HCT116 (cell line): ENCODE measurements at places on chromosomes 1 and 21. TPM values are rescaled to one million over a fixed set of nuclear protein-coding genes. Genes with fewer than 3 reads are reported as not detected.

C1QC gene
- 0.59 TPM for total RNA-seq

TSTD1 gene
- total RNA-seq: 116 TPM

TP73 gene
- 19.2 TPM for total RNA-seq

MAP10 gene
- total RNA-seq: not detected

CEP350 gene
- total RNA-seq: 27.6 TPM

MAP3K21 gene
- total RNA-seq: 19.1 TPM

KRTAP19-3 gene
- total RNA-seq: not detected

MXRA8 gene
- total RNA-seq: 0.74 TPM

KCNT2 gene
- total RNA-seq: not detected

CELSR2 gene
- total RNA-seq: 17.1 TPM

DDR2 gene
- 0.84 TPM for total RNA-seq

- H3K27me3 ChIP-seq: no peaks in the 10 kb centered on the region
- no peak overlapping the region for H3K4me3 ChIP-seq
- no peaks in the 10 kb centered on the region for H3K36me3 ChIP-seq
Observed at GRCh38 chr1:21523297-21523813, 14.1 kb downstream of the ALPL start.

GRCh38 chr1:42135426-42135825, 17.8 kb upstream of the GUCA2B start:
- DNase-seq: no peak
- H3K4me1 ChIP-seq: no peaks in the 10 kb centered on the region
- H3K27me3 ChIP-seq: no peaks in the 10 kb centered on the region
- no peak overlapping the region for H3K4me3 ChIP-seq
- H3K27ac ChIP-seq: no peak overlapping the region

GRCh38 chr1:101451888-101452287, 215.1 kb downstream of the S1PR1 start:
- no peak overlapping the region for H3K4me3 ChIP-seq
- H3K27ac ChIP-seq: no peak overlapping the region
- no peaks in the 10 kb centered on the region for H3K36me3 ChIP-seq
- H3K4me1 ChIP-seq: no peaks in the 10 kb centered on the region
- DNase-seq: no peak
- no peaks in the 10 kb centered on the region for H3K27me3 ChIP-seq

- no peaks in the 10 kb centered on the region for H3K27me3 ChIP-seq
- H3K4me3 ChIP-seq: peak overlapping the region; percentile 86
- H3K4me1 ChIP-seq: peaks cover 34% of the 10 kb centered on the region
- H3K36me3 ChIP-seq: no peaks in the 10 kb centered on the region
Observed at GRCh38 chr1:94927405-94928175, 680 bp upstream of the CNN3 start.

GRCh38 chr1:12163210-12163609, 3.6 kb upstream of the TNFRSF1B start:
- peaks cover 72% of the 10 kb centered on the region for H3K4me1 ChIP-seq
- no peaks in the 10 kb centered on the region for H3K36me3 ChIP-seq
- H3K27ac ChIP-seq: no peak overlapping the region
- no peaks in the 10 kb centered on the region for H3K27me3 ChIP-seq

DNA sequence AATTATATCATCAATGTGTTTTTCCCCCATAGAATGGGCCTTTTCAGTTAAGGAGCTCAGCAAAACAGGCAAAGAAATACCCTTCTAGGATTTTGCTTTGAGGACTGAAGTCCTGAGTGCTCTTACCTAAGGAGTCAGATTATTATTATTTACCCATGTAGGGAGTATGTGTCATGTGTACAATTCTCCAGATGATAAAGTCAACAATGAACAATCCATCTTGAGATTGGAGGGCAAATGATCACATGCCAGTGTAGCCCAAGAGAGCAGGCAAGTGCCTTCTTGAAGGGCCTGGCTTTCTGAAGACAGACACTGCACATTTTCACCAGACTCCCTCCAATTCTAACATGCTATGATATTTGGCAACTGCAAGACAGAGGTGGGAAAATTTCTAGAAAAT, 159.7 kb downstream of the PCNX2 start:
- H3K36me3 ChIP-seq: no peaks in the 10 kb centered on the region
- H3K4me1 ChIP-seq: no peaks in the 10 kb centered on the region
- no peaks in the 10 kb centered on the region for H3K27me3 ChIP-seq
- DNase-seq: no peak
- no peak overlapping the region for H3K27ac ChIP-seq

DNA sequence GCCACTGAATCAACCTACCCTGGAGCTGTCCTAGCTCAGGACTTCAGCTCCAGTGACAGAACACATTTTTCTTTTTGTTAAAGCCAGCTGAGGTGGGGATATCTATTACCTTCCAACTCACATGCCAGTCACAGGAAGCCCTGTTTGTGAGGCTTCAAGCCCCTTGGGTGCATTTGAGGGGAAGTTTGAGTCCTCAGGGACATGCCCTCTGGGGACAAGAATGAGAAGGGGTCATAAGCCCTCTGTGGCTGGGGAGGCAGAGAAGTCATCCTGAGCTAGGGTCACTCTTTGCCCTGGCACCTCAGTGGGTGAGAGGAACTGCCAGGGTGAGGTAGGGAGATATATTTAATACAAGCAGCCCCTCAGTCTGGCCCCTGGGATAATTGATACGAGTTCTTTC, 33.5 kb upstream of the CLDN14 start:
- H3K27me3 ChIP-seq: peaks cover 7% of the 10 kb centered on the region; the same call in 1 of the 2 replicates
- H3K4me1 ChIP-seq: peaks cover 8% of the 10 kb centered on the region; the same call in 1 of the 2 replicates
- H3K27ac ChIP-seq: no peak overlapping the region
- H3K4me3 ChIP-seq: no peak overlapping the region

DNA sequence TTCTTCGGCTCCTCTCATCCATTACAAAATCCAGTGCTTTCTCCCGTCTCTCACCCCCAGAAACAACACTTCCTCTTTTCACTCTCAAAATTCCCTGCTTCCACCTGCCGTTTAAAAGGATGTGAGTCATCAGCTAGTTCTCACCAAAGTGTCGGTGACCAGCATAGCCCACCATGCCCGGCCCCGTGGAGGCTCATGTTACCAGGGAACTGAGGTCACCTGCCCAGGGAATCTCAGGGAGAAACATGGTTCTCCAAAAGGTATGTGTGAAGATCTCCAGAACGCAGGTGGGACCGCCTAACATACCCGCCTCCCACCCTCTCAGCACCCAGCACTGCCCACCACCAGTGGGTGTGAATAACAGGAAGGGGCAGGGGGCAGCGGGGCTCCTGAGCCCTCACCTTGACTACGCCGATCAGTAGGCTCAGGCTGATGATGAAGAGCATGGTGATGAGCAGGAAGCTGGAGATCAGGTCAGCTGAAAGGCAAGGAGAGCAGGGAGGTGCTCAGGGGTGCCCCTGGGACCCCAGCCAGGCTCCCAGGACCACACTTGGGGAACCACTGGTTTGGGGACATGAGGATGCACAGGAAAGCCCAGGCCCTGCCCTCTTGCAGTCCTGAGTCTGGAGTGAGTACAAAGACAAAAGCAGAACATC, 16.2 kb downstream of the LAPTM5 start:
- no peak for DNase-seq
- no peak overlapping the region for H3K4me3 ChIP-seq
- H3K27ac ChIP-seq: no peak overlapping the region
- no peaks in the 10 kb centered on the region for H3K36me3 ChIP-seq
- H3K4me1 ChIP-seq: peaks cover 16% of the 10 kb centered on the region

DNA sequence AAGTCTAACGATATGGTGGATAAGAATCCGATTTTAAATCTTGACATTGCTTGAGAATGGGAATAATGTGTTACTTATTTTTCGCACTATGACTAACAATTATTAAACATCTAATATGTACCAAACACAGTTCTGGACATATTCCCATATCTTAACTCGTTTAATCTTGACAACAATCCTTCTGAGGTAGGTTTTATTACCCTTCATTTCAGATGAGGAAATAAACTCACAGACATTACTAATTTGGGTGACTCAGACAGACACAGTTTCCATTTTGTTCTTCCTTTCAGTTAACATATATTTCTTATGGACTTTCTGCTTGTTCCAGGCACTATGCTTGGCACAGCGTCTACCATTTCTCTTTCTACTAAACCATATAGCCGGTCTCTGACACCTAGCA, 244.8 kb downstream of the SMYD3 start:
- no peaks in the 10 kb centered on the region for H3K4me1 ChIP-seq
- DNase-seq: no peak
- no peaks in the 10 kb centered on the region for H3K36me3 ChIP-seq
- H3K27ac ChIP-seq: no peak overlapping the region

GRCh38 chr1:227378871-227379554, 60.7 kb upstream of the CDC42BPA start:
- no peak overlapping the region for H3K27ac ChIP-seq
- DNase-seq: no peak
- H3K4me3 ChIP-seq: no peak overlapping the region
- no peaks in the 10 kb centered on the region for H3K4me1 ChIP-seq

DNA sequence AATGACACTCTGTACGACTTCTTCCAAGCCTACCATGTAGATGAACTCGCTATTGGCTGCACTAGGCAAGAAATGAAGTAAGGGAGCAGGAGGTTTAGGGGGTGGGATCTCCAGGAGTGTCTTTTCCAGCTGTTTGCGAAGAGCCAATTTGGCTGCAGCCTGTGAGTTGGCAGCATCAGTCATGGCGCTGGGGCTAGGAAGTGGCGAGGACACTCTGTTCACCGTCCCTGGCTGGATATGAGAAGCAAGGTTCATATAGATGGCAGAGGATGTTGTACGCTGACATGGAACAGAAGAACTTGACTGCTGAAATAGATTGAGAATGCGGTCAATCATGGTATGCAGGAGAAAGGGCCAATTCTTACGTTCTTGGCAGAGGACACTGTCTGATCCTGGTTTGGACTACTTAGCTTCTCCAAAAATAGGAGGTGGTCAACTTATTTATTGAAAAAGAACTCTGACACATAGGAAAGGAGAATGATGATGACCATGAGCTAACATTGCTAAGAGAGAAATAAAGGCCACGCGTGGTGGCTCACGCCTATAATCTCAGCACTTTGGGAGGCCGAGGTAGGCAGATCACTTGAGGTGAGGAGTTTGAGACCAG, 41.2 kb downstream of the SLC27A3 start:
- no peaks in the 10 kb centered on the region for H3K27me3 ChIP-seq
- H3K4me1 ChIP-seq: no peaks in the 10 kb centered on the region
- H3K27ac ChIP-seq: no peak overlapping the region
- H3K36me3 ChIP-seq: peaks cover 20% of the 10 kb centered on the region
- H3K4me3 ChIP-seq: no peak overlapping the region

DNA sequence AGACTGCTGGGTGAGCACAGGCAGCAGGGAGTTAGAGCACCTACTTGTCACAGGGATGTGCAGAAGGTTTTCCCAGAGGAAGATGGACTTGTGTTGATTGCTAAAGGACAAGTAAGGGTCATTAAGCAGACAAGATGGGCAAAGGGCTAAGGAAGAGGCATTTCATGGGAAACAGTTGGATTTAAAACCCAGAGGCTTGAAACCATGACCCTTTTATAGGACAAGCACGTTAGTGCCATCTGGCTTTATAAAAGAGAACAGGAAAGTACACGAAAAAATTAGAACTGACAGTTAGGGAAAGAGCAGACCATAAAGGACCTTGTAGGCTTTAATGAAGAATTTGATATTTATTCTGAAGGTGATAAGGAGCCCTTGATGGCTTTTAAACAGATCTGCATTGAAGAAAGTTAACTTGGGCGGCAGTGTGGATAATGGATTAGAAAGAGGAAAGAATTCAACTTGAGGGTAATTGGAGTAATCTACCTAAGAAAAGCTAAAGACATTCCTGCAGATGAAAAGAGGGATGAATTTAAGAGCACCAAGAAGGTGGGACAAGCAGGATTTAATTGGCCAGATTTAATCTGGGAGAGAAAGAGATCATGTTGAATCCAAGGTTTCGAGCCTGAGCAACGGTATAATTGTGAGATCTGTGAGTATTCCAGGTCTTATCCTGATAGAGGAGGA, 68.6 kb downstream of the ZC3H11B start:
- no peak overlapping the region for H3K27ac ChIP-seq
- no peaks in the 10 kb centered on the region for H3K36me3 ChIP-seq
- no peaks in the 10 kb centered on the region for H3K27me3 ChIP-seq
- no peaks in the 10 kb centered on the region for H3K4me1 ChIP-seq
- H3K4me3 ChIP-seq: no peak overlapping the region

DNA sequence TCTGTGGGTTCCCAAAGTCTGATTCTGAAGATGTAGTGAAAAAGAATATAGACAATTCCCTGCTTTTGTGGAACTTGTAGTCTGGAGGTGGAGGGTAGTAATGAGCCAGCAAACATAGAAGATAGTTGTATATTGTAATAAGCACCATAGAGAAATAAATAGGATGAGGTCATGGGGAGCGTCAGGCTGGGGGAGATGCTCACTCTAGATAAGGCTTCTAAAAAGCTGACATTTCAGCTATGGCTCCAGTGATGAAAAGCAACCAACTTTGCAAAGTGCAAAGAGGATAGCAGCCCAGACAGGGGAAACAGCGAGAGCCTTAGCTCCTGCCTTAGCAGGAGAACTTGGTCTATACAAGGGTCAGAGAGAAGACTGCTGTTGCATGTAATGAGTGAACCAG, 98.0 kb upstream of the RALGPS2 start:
- no peak overlapping the region for H3K27ac ChIP-seq
- H3K36me3 ChIP-seq: no peaks in the 10 kb centered on the region
- H3K4me1 ChIP-seq: peaks cover 4% of the 10 kb centered on the region; the same call in 1 of the 2 replicates
- H3K27me3 ChIP-seq: no peaks in the 10 kb centered on the region
- no peak overlapping the region for H3K4me3 ChIP-seq

DNA sequence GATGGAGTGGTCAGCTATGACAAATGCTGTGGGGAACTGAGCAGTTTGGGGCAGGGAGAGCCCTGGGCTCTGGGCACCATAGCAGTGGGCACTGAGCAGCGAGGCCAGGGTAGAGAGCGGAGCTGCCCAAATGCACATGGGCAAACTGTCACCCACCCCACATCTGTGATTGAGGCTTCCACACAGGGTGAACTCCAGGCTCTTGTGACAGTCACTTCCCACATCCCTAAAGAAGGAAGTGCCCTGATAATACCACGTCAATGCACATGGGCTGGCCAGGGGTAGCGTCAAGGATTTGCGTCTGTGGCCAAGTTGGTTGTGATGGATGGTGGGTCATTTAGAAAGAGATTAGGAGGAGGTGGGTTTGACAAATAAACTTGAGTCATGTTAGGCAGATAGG, 2.6 kb upstream of the GUCA2B start:
- H3K4me1 ChIP-seq: no peaks in the 10 kb centered on the region
- no peaks in the 10 kb centered on the region for H3K27me3 ChIP-seq
- H3K36me3 ChIP-seq: no peaks in the 10 kb centered on the region
- H3K27ac ChIP-seq: no peak overlapping the region
- no peak for DNase-seq
- no peak overlapping the region for H3K4me3 ChIP-seq

- H3K4me1 ChIP-seq: no peaks in the 10 kb centered on the region
- H3K4me3 ChIP-seq: no peak within 1 kb of the TSS
- H3K36me3 ChIP-seq: no peaks in the 10 kb centered on the region
Observed at GRCh38 chr1:157597959-157598667, at the start of gene FCRL4. Gene FCRL4, minus strand, starts transcription at chr1:157598085. Its CDS starts 141 bp downstream, at chr1:157597944.

GRCh38 chr1:8047112-8047511, 21.0 kb upstream of the ERRFI1 start:
- H3K4me3 ChIP-seq: no peak overlapping the region
- no peaks in the 10 kb centered on the region for H3K36me3 ChIP-seq
- peaks cover 89% of the 10 kb centered on the region for H3K4me1 ChIP-seq
- H3K27ac ChIP-seq: peak overlapping the region; percentile 92
- no peak for DNase-seq
